ENCODE measurements at places on chromosomes 16 and 17.
A peak's percentile ranks its signal among the peaks of the same experiment; 100 is the strongest.

DNA sequence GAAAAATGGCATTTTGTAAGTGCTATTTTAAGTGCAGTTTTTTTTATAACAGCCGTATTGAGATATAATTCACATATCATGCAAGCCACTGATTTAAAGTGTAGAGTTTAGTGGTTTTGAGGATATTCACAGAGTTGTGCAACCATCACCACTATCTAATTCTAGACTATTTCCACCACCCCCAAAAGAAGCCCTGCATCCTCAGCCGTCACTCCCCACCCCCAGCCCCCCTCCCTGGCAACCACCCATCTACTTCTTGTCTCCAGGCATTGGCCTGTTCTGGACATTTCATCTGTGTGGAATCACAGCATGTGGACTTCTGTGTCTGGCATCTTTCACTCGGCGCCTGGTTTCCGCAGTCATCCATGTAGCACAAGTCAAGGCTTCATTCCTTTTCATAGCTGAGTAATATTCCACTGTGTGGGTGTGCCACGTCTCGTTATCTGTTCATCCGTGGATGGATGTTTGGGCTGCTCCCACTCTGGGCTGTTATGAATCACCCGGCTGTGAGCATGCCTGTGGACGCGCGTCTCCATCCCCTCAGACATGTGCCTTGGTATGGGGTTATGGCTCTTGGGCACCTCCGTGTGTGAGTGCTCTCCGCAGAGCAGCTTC lies 138.4 kb upstream of the CIBAR2 start:
- no peak for DNase-seq

DNA sequence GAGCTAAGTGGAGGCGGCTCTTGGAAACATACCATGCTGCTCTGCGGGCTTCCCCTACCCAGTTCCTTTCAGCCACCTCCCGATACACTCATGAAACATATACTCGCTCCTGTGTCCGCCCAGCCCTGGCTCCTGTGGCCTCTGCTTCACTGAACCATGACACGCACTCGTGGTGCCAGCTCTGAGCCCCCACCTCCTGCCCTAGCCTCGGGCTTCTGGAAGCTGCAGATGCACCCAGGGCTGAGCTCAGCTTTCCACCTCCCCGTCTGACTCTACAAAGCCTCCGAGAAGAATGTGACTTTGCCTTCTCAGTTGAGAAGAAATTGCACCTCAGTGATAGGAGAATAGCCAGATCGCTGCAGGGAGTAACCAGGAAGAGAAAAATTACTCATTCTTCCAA lies 11.0 kb downstream of the CALB2 start:
- no peak for DNase-seq

DNA sequence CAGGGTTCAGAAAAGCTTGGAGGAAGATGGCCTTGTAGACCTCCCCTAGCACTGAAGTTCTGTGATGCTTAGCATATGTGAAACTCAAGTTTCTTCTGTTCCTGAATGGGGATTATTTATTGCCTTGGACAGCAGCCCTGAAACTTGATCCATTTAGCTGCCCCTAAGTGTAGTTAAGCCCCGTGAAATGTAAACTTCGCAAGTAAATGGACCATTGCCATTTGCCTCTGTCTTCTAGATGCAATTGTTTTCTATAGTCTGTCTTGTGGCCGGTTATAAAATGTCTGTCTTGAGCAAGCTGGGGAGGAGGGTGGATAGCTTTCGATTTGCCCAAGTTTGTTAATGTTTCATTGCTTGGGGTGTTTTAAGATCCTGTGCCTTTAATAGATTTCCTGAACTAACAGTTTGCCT lies 261.8 kb downstream of the CDH13 start:
- DNase-seq = no peak

- no peak for DNase-seq
Observed at GRCh38 chr17:2018716-2019510, 6.2 kb downstream of the RTN4RL1 start.

- no peak for DNase-seq
Observed at GRCh38 chr16:30053376-30054015, 12.1 kb upstream of the ALDOA start.

DNA sequence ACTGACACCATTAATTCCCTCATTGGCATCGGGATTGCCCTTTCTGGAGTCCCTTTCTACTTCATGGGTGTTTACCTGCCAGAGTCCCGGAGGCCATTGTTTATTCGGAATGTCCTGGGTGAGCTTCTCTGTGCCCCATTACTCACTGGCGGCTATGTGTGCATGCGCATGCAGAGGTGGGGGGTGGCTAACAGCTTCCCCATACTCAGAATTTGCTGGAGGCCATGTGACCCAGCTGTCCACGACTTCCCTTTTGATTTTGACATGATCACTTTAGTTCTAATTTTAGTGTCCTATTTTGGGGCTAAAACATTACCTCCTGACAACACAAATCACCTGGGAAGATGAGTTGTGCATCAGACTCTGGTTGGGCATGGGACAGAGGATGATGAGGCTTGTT lies 14.1 kb downstream of the SLC7A6OS start:
- DNase-seq = no peak

DNA sequence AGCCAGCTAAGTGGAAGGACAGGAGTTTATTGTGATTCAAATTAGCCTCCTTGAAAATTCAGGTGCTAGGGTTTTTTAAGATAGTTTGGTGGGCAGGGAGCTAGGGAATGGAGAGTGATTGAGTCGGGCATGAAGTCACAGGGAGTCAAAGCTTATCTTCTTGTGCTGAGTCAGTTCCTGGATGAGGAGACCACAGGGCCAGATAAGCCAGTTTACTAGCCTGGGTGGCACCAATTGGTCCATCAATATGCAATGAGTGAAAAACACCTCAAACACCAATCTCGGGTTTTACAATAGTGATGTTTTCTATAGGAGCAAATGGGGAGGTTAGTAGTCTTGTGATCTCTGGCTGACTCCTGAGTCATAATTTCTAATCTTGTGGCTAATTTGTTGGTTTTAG lies 165.1 kb downstream of the ABCC12 start:
- no peak for DNase-seq

- no peak for DNase-seq
Observed at GRCh38 chr17:72244956-72245355, 124.1 kb downstream of the SOX9 start.

DNA sequence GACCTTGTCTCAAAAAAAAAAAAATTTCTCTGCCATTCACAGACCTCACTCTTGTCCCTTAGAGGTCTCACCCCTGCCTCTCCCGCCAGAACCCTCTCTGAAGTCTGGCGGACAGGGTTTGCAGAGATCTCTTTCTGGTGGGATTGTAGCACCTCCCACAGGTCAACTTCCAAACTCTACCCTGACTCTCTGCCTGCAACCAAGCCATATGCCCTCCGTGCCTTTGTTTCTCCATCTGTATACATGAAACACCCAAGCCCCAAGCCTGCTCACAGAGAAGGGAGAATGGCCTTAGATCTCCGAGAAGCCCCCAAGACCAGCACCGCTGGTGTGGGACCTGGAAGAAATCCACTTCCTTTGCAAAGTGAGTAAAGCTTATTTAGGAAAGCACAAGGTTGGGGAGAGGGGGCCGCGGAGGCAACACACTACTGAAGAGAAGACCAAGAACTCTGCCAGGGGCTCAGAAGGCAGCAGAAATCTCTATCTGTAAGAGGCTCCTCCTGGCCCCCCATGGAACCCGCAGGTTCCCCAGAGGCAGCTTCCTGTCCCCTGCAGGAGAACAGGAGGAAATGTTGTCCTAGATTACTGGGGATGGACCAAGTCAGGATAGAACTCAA lies 219.9 kb downstream of the C16orf78 start:
- peak; percentile 36 for DNase-seq

GRCh38 chr17:2415081-2415480 lies 14.2 kb upstream of the MNT start:
- DNase-seq = no peak

DNA sequence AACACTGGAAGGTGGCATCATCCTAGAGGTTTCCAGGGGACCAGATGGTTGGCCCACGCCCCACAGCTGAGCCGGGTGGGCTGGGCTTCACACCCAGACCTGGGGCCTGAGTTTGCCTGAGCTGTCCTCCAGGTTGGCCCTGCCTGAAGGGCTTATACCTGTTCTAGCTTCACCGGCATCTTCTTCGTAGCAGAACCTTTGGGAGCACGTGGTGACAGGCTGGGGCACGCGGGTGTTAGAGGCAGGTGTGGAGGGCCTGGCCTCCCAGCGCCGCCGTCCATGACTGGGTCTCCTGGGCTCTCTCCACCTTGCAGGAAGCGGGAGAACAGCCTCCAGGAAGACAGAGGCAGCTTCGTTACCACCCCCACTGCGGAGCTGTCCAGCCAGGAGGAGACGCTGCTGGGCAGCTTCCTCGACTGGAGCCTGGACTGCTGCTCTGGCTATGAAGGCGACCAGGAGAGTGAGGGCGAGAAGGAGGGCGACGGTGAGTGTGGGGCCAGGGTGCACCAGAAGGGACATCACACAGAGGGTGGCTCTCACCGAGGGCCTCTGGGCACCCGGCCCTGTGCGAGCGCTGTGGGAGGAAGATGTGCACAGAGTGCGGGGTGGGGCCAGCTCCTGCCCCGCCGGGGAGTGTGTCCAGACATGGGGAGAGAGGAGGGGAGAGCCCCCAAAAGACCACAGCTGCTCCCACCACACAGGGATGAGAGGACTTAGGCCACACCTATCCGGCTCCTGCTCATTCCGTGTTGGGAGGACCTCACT lies 4.6 kb upstream of the TEDC2 start:
- no peak for DNase-seq

DNA sequence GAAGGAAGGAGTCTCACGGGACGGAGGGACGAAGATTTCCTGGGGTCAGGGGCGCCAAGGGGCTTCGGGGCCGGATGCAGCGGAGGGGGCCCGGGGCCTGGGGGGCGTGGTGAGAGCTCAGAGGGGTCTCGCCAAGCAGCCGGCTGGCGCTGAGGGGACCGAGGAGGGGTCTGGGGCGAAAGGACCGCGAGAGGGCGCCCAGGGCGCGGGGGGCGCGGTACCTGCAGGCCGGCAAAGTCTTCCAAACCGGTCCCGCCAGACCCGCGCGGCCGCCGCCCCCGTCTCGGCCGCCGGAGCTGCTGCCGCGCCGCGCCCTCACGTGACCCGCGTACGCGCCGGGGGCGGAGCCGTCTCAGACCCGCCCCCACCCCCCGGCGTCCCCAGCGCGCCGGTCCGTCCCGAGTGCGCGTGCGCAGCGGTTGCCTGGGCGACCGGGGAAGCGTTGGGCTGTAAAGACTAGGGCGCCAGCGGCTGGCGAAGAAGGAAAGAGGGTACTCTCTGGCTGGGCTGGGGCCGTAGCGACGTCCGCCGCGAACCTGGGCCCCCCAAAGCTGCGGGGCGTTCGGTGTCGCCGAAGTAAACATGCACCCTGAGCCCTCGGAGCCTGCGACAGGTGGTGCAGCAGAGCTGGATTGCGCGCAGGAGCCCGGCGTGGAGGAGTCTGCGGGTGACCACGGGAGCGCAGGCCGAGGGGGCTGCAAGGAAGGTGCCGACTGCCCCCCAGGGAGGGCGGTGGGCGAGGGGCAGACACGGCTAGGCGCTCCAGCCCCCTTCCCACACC lies at the start of the genes DNAAF1 and HSDL1:
TSS of gene DNAAF1 (plus strand) at position 450 of the 781 bp plus-strand sequence. CDS start at position 583, 133 bp downstream.
TSS of gene HSDL1 (minus strand) at position 319 of the 781 bp plus-strand sequence. CDS start 13,856 bp downstream, outside the sequence.
- peak; percentile 94 for DNase-seq

DNA sequence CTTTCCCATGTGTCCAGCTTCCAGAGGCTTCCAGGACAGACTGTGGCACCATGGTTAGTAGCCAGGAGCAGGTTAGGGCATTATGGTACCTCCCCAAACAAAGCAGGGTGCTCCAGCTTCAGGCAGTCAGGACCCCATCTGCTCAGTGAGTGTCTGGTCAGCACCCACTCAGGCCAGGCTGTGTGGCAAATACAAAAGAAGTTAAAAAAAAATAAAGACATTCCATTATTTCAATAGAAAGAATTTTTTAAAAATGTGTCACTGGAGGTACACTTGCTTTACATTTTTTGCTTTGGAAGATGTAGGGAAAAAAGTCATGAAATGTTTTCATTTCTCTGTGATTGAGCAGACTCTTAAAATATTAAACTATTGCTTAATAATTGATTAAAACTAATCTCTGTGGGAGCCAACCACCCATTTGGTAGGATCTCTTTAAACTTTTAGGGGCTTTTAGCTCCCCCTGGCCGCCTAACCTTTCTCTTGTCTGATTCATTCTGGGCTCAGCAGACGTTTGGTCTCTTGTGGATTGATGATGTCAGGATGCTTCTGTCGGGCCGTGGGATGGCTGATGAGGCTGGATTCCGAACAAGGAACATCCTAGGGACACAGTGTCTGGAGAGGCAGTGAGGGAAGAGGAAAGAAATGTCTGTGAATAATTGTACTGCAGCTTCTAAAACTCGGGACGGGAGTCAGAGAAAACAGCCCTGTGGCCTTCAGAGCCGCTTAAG lies 28.4 kb upstream of the NPTX1 start:
- DNase-seq = no peak

DNA sequence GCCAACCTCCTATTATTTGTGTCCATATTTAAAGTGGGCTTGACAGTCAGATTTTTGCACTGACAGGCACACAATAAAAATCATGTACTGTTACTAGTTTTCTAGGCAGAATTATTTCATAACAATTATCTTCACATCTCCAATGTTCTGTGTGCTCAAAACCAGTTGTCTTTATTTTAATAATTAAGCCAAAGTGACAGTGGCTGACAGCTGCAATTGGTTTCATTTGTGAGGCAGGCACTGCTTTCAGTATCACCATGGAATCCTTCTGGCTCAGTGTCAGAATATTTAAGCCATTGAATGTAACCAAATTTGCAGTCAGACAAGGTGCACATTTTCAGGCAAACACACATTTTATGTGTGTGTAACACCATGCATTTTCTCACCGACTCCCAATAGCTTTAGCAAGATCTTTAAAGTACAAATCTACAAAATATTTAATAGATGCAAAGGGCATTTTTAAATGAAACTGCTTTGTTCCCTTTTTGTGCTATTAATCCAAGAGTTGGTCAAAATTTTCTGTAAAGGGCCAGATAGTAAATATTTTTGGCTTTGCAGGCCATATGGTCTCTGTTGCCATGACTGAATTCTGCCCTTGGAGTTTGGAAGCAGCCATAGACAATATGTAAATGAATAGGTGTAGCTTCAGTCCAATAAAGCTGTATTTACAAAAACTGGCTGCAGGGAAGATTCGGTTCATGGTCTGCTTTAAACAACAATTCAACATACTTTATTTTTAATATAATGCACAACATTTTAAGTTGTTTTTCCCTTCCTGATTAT lies 486.0 kb downstream of the KCNJ2 start:
- DNase-seq = no peak

DNA sequence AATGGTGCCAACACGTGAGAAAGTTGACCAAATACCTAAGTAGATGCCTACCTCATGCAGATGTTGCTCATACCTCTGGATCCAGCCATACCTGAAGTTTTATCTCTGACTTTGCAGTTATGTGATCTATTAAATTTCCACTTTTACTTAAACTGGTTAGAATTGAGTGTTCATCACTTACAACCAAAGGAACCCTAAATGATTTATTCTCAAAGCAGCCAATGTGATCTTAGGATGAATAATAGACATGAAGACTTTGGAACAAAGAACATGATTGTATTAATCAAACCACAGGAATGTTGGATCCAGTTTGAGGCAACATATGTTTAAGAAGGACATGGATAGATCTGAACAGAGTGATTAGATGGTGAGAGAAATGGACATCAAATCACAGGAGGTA lies 68.7 kb downstream of the IRX6 start:
- DNase-seq = no peak
